Activated CD4-positive, alpha-beta T cell treated with anti-CD3 and anti-CD28 coated beads, Interleukin-2, amount 10 ng/mL, durations not matched to agents 7 days and 5 days (primary cell): ENCODE measurements at places on chromosomes 1 and 21.

DNA sequence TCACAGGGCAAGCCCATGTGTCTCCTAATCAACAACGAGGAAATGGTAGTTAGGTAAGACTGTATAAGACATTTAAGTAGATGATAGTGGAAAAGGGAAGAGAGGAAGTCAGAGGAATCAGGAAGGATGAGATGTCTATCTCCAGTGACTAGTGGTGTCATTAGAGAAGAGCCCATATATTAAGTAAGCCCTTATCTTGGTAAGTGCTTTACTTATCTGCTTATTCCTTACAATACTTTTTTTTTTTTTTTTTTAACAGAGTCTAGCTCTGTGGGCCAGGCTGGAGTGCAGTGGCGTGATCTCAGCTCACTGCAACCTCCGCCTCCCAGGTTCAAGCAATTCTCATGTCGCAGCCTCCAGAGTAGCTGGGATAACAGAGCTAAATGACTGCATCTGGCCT lies 29.5 kb downstream of the RNF11 start:
- no peak for DNase-seq

DNA sequence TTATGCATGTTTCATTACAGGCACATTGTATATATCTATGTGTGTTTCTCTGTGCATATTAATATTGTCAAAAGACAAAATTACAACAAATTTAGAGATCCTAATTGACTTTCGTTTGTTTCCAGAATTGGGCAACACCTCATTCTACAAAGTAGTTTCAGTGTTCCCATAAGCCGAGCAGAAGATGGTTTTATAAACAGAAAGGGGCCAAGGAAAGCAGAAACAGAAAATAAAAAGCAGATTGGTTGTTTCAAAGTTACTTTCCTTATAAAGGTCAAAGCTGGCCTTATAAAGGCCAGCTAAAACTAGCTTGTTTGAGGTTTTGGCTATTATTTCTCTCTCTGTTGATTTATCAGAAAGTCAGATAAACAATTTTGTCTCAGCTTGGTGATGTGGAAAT lies 116.2 kb upstream of the FGGY start:
- no peak for DNase-seq

GRCh38 chr1:8112611-8113261 lies 86.6 kb upstream of the ERRFI1 start:
- DNase-seq = no peak

DNA sequence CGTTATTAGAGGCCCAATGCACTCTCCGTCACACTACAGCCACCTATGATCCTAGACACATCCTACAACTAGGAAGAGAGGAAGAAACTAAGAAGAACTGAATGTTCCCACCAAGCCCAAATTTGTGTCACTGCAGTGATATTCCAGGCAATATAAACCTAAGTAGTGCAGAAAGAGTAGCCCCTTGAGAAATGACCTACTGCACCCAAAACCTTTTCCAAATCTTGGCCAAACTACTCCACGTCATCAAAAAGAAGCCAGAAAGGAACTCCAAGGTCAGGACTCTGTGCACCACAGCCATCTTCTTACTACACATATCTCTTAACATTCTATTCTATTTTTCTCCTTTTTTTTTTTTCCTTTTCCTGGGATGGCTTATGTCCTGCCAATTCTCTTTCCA lies 60.2 kb downstream of the ADAMTS1 start:
- DNase-seq = no peak

- DNase-seq = no peak
Observed at GRCh38 chr1:114315631-114316030, 162.0 kb upstream of the SYT6 start.

DNA sequence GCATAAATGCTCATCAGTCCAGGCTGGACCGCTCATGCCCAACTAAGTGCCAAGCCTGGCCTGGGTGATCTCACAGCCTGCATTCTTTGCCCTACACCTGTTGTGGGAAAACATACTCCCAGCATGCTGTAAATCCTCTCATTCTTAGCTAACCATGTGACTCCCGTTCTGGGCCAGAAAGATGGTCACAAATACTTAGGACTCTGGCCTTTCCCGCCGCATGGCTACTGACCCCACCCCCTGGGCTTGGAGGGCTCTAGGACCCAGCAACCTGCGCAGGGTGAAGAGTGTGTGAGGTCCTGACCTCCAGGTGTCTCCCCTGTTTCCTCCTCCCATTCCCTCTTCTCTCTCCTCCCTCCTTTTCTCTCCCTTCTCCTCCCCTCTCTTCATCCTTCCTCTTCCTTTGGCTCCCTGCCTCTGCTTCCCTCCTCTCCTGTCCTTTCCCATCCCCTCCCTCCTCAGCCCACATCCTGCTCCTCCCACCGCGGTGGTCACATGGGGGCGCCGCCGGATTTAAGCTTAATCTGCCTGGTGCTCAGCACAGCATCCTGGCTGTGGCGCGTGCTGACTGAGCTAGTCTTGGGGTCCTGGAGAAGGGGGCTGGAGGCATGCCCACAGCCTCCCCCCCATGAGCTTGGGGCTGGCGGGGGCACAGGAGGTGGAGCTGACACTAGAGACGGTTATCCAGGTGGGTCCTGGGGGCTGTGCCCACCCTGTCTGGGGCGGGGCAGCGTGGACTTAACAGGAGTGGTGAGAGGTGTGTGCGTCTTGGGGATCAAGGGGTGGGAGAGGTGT lies at the start of gene CROCC:
Gene CROCC, plus strand, starts transcription at position 541 of the 795 bp plus-strand sequence. Its CDS starts 88 bp downstream, at position 629.
- DNase-seq = peak; percentile 57

DNA sequence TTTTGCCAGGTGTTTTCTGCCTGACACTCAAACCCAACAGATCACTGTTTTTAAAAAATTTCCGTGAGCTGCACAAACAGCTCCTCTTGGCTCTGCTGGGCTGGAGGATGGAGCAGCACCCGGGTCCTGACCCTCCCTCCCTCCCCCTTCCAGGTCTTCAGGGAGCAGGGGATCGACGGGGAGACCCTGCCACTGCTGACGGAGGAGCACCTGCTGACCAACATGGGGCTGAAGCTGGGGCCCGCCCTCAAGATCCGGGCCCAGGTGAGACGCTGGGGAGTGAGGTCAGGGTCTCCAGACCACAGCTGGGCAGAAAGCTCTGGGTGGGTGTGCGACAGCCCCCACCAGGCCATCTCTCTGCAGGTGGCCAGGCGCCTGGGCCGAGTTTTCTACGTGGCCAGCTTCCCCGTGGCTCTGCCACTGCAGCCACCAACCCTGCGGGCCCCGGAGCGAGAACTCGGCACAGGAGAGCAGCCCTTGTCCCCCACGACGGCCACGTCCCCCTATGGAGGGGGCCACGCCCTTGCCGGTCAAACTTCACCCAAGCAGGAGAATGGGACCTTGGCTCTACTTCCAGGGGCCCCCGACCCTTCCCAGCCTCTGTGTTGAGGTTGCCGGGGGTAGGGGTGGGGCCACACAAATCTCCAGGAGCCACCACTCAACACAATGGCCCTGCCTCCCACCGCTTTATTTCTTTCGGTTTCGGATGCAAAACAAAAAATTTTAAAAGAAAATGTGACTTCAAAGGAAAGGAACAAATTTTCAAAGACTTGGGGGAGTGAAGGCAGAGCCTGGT lies 15.3 kb downstream of the NOC2L start:
- DNase-seq = no peak

GRCh38 chr21:38980416-38981313 lies 174.9 kb downstream of the ETS2 start:
- no peak for DNase-seq

- DNase-seq = no peak
Observed at GRCh38 chr1:183872403-183872802, 67.5 kb downstream of the RGL1 start.
